Fibroblast of skin of right biceps (primary cell): ENCODE measurements at places on chromosomes 13 and 19.

- DNase-seq: no peak
Observed at GRCh38 chr13:47100214-47100853, 203.5 kb upstream of the HTR2A start.

DNA sequence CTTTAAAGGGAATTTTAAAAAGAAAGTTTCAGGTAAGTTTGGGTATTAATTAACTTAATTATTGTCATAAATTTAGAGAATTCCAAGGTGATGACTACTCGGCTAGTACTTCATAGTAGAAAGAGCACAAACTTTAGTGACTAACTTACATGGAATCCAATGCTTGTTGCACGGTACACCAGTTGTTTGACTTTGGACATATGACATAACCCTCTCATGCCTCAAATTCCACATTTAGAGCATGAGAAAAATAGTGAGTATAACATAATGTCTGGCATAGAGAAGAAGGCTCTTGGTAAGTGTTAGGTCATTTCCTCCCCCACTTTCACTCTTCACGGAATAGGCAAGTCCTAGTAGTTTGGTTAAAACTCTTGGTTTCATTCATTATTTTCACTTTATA is 1249.4 kb upstream of the SLC10A2 start:
- DNase-seq: peak; percentile 94

GRCh38 chr13:28805193-28805819 is 14.8 kb upstream of the MTUS2 start:
- DNase-seq: peak; percentile 2

- DNase-seq: peak; percentile 94
Observed at GRCh38 chr19:17747205-17748098, 3.8 kb upstream of the FCHO1 start.

DNA sequence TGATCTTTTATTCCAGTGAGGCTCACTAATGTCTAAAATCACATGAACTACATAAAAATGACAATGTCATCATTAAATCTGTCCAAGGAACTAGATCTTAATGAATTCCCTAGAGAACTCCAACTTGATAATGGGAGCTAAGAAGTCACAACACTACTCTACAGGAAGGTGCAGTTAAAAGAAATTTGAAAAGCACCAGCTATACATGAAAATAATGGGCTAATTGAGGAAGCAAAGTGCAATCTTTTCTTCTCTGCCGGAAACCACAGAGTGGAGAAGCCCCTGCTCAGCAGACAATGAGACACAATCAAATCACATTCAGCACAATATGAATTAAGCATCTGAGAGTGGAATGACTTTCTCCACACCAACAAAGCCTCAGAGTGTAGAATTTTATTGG is 261.7 kb downstream of the LHFPL6 start:
- DNase-seq: no peak

DNA sequence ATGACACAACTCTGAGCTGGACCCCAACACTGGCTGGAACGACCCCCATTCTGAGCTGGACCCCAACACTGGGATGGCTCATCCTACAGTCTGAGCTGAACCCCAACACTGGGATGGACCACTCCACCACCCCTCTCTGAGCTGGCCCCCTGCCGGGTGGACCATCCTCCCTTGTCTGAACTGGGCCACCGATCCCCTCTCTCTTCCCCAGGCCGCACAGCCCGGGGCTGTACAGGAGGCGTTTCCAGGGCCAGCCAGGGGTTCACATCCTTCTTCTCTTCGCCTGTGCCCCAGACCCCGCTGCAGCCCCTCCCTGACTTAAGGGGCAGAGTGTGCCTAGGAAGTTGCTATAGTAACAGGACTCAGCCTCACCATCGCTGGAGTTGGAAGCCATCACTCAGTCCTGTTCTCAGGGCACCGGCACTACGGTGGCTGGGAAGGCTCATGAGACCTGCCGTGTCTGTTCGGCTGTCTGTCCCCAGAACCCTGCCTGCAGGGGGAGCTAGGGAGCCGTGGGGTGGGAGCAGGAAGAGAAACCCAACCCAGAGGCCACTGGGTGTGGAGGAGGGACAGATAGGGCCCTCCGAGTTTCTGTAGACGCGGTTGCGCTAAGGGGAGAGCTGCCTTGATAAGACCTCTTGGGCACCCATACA is 3.7 kb downstream of the PRKACA start:
- DNase-seq: no peak
